CD8-positive, alpha-beta memory T cell (primary cell): ENCODE measurements at places on chromosomes 3 and 15. TPM values are rescaled to one million over a fixed set of nuclear protein-coding genes. Genes with fewer than 3 reads are reported as not detected.

DNA sequence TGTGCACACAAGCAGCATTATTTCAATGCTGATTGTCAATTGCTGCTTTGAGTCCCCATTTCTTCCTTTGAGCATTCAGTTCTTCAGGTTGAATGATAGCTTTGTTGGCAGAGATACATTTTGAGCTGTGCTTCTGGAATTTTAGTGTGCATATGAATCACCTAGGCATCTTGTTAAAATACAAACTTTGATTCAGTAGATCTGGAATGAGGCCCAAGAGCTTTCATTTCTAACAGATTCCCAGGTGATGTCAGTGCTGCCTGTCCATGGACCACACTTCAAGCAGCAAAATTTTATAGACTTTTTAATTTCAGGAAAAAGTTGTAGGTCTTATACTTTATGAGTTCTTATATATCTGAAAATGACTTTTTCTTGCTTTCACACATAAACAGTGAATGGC lies 131.1 kb downstream of the ADAMTSL3 start:
- no peak for DNase-seq

GRCh38 chr15:66882251-66883020 lies 180.4 kb downstream of the SMAD6 start:
- no peak for DNase-seq

- no peak for DNase-seq
Measured at GRCh38 chr3:141448606-141449220, 38.1 kb upstream of the RASA2 start.

The GATA2 gene
- total RNA-seq: not detected

The GALNT15 gene
- not detected for total RNA-seq

- no peak for DNase-seq
Measured at GRCh38 chr3:119343719-119344118, 49.5 kb downstream of the ARHGAP31 start.

- DNase-seq: no peak
Measured at GRCh38 chr3:161859865-161860450, 363.4 kb downstream of the OTOL1 start.

- no peak for DNase-seq
Measured at GRCh38 chr3:122689587-122689986, 8.9 kb downstream of the PARP14 start.

DNA sequence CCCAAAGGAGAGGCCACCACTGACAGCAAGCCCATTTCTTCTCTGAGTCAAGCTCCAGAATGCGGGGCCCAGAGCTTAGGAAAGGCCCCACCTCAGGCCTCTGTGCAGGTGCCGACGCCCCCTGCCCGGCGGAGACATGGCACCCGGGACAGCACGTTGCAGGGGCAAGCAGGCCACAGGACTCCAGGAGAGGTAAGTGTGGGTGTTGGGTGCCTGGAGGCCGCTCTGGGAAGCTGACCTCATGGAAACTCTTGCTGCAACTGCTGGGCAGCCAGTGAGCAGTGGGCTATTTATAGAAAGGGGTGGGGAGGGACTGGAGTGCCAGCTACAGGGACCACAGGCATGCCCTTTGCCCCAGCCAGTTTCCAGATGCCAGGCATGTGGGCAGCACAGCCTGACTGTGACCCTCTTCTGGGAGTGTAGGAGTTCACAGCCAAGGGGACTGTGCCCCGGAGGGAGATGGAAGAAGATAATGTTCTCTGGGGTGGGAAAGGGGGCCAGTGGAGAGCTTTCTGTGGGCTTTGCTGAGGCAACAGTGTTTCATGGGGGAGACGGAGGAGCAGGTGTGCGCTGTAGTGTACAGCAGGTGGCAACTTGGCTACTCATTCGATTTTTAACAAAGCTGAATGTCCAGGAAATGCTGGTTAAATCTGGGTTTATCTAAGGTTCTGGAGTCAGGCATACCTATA lies 23.7 kb downstream of the ALPK3 start:
- DNase-seq: no peak

- no peak for DNase-seq
Measured at GRCh38 chr3:4019501-4019900, 220.3 kb downstream of the LRRN1 start.
